ENCODE measurements at places on chromosomes 6 and 20. TPM values are rescaled to one million over a fixed set of nuclear protein-coding genes. Genes with fewer than 3 reads are reported as not detected.

DNA sequence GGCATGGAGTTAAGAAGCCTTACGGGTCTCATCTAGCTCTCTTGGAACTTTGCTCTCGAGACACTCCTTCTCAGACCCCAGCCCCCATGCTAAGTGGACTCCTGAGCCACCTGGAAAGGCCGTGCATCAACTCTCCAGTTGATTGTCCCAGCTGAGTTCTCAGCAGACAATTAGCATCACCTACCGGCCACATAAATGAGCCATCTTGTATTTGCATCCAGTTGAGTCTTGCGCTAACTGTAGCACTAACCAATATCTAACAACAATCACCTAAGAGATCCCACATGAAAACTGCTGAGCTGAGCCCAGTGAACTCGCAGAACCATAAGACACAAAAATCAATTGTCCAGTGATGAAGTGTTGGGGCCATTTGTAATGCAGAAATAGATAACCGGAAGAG, 49.7 kb downstream of the PCNA start:
- DNase-seq, result no peak
- H3K4me3 ChIP-seq, result no peak overlapping the region
- H3K4me1 ChIP-seq, result no peaks in the 10 kb centered on the region
- H3K36me3 ChIP-seq, result no peaks in the 10 kb centered on the region
- no peak overlapping the region for H3K27ac ChIP-seq
- no peaks in the 10 kb centered on the region for H3K27me3 ChIP-seq

- H3K27me3 ChIP-seq, result no peaks in the 10 kb centered on the region
- H3K4me3 ChIP-seq, result peak overlapping the region; percentile 79
- H3K4me1 ChIP-seq, result peaks cover 58% of the 10 kb centered on the region
Measured at GRCh38 chr6:125791151-125791819, 525 bp downstream of the NCOA7 start.

GRCh38 chr20:32518593-32519380, 66.3 kb downstream of the NOL4L start:
- H3K4me1 ChIP-seq, result peaks cover 39% of the 10 kb centered on the region
- DNase-seq, result no peak
- H3K27ac ChIP-seq, result no peak overlapping the region
- H3K27me3 ChIP-seq, result no peaks in the 10 kb centered on the region
- H3K4me3 ChIP-seq, result no peak overlapping the region

DNA sequence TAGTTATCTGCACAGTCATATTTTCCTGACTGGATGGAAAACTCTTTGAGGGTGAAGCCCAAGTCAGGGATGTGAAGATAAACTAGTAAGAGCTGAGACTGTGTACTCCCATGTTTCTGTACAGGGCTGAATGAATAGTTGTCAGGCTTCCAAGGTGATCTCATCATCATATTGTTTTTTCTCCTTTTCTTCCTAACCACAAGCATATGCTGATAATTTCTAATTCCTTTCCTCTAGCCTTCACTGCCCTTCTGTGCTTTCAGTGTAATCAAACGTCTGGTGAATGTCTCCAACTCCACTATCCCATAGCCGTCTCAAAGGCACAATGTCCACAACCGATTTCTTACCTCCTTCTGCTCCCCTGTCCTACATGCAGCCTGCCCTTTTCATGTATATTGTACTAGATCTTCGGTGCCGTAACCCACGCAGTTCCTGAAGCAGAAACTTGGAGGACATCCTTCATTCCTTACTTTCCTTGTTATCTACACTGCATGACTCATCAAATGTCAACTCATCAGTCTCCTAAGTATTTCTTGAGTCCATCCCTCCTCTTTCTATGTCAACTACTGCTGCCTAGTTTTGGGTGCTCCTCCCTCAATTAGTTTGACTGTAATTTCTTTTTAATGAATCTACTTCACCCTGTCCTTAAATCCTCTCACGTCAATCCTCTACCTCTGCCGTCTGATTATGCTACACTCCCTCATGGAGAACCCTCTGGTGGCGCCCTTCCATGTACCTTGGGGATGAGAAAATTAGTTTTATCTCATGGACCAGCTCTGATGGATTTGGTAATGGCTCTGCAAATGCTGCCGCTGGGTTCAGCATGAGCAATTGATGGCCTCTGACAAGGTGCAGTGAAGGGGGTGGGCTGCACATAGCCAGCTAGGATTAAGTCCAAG, 21.9 kb downstream of the NCOA7 start:
- H3K4me3 ChIP-seq, result no peak overlapping the region
- DNase-seq, result no peak
- peaks cover 5% of the 10 kb centered on the region for H3K36me3 ChIP-seq
- no peaks in the 10 kb centered on the region for H3K27me3 ChIP-seq
- peaks cover 54% of the 10 kb centered on the region for H3K4me1 ChIP-seq
- H3K27ac ChIP-seq, result no peak overlapping the region

GRCh38 chr6:147119310-147119709, 84.9 kb upstream of the STXBP5 start:
- no peaks in the 10 kb centered on the region for H3K36me3 ChIP-seq
- no peak overlapping the region for H3K27ac ChIP-seq
- H3K4me3 ChIP-seq, result no peak overlapping the region
- H3K27me3 ChIP-seq, result no peaks in the 10 kb centered on the region

DNA sequence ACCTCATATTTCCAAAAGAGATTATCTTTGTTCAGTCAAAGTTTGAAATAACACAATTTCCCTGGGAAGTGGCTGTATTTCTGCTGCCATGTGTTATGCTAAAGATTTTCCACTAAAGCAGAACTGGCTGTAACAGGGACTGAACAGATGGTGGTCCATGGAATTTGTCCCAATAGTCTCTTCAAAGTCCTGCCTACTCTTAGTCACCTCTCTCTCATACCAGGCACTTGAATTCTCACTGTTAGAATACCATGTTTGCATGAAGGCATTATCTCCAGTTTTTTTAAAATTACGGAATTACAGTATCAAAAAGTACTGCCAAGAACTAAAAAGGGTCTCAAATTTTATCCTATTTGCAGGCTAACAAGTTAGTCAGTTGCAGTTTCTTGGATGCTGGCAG, 105.0 kb upstream of the HDDC2 start:
- no peak for DNase-seq
- no peak overlapping the region for H3K4me3 ChIP-seq
- no peak overlapping the region for H3K27ac ChIP-seq

- no peak for DNase-seq
- H3K4me1 ChIP-seq, result no peaks in the 10 kb centered on the region
- H3K4me3 ChIP-seq, result no peak overlapping the region
- no peaks in the 10 kb centered on the region for H3K36me3 ChIP-seq
Measured at GRCh38 chr6:5753209-5753608, 253.5 kb downstream of the NRN1 start.

DNA sequence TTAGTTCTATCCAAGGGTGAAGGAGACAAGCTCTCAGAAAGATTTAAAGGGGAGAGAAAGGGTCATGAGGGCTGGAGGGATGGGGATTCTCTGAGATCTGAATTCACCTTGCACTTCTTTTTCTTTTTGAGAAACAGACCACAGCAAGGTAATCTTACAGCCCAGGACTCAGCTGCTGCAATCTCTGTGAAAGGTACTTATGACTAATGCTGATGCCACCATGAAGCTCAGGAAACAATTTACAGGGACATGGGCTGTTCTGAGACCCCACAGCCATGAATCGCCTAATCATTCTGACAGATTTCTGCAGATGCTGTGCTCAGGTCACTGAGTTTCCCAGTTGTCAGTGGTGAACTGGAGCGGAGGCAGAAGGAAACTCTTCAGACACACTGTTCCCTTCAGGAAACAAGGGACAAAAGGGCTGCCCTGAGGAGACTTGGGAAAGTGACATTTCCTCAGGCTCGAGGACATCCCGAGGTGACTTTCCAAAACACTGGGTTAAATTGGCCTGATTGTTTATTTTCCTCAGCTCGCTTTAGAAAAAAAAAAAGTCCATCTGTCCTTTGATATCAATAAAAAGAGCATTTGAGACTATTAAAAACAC, 103.8 kb upstream of the PLCB4 start:
- DNase-seq, result no peak
- no peaks in the 10 kb centered on the region for H3K36me3 ChIP-seq
- H3K27ac ChIP-seq, result no peak overlapping the region
- no peaks in the 10 kb centered on the region for H3K27me3 ChIP-seq
- H3K4me3 ChIP-seq, result no peak overlapping the region

The HLA-G gene
- total RNA-seq, result 0.28 TPM

The TCP11 gene
- not detected for total RNA-seq

The CTCFL gene
- not detected for total RNA-seq

The USP49 gene
- total RNA-seq, result 1.8 TPM

All from CD4-positive, alpha-beta memory T cell (primary cell).